ENCODE measurements at places on chromosomes 4 and X. TPM values are rescaled to one million over a fixed set of nuclear protein-coding genes. Genes with fewer than 3 reads are reported as not detected.

GRCh38 chrX:12890467-12890866, 16.0 kb upstream of the TLR8 start:
- peak; percentile 57 for DNase-seq
- peak overlapping the region; percentile 31 for H3K4me3 ChIP-seq
- H3K27me3 ChIP-seq: no peaks in the 10 kb centered on the region
- H3K36me3 ChIP-seq: peaks cover 24% of the 10 kb centered on the region

DNA sequence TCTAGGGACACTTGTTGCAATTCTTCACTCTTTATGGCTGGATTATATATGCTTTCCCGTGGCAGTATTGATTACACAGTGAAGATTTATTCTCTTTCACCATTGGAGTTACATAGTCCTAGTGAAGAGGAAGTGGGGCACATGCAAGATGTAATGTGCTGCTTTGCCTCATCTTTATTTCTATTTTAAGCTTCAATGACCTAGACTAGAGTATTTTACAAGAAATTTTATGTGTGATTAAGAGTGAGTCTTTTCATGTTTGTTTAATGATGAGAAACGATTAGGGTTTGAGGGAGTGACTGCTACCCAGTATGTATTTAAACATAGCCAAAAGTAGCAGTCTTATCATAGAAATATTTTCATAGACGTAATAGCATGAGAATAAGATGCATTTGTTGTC, 30.8 kb downstream of the DIAPH2 start:
- no peak overlapping the region for H3K4me3 ChIP-seq
- no peaks in the 10 kb centered on the region for H3K36me3 ChIP-seq

DNA sequence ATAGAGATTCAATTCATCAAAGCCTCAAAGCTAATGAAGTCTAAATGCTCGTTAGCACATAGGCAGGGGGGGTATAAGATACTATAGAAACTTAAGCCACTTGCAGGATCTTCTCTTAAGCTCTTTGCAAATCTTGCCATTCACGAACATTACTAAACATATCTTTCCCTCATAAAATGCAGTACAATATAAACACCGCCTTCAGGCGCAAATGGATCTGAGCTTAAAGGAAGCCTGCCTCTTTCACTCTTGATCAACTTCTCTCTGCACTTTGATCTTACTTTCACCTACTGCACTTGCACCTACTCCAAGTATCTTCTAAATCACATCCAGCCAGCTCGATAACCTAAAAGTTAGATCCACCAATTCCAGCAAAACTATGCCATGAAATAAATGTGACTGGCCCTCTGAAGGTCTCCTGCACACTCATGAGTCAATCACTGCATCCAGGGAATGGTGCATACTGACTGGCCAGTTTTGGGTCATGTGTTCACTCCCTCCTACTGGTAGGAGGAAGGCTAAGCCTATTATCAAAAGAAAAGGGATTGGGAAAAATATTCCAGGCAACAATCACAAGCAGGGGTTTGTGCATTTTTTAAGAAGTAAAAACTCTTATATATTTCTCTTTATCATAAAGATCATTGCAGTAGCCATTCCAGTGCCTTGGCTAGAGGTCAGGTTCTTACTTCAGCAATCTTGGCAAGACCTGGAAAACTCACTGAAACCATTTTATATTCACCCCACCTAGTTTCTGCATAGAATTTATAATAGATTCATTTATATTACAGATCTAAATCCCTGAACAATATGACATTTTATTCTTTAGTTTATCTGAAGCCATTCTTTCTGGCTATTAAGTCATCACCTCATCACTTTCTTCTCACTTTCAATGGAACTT, 222.0 kb downstream of the PPP3CA start:
- H3K27ac ChIP-seq: no peak overlapping the region
- no peak overlapping the region for H3K4me3 ChIP-seq
- no peaks in the 10 kb centered on the region for H3K27me3 ChIP-seq
- H3K36me3 ChIP-seq: no peaks in the 10 kb centered on the region
- DNase-seq: no peak

GRCh38 chrX:151793886-151794285, 59.3 kb downstream of the CNGA2 start:
- no peak overlapping the region for H3K4me3 ChIP-seq
- H3K36me3 ChIP-seq: no peaks in the 10 kb centered on the region
- H3K4me1 ChIP-seq: no peaks in the 10 kb centered on the region

DNA sequence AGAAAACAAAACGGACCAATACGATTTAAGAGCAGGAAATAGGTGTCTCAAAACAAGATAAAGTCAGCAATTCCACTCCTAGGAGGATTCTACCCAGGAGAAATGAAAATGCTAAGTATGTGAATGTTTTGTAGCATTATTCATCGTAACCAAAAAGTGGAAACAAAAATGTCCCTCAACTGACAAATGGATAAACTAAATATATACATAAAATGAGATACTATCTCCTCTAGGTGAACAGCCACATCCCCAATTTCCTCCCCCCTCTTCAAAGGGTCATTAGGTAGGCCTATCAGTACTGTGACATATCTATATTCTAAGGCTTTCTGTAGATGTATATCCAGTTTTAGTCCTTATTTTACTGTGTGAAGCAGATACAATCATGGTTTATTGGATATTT, 18.0 kb downstream of the DDX3X start:
- no peaks in the 10 kb centered on the region for H3K27me3 ChIP-seq
- peak overlapping the region; percentile 5 for H3K27ac ChIP-seq
- no peaks in the 10 kb centered on the region for H3K4me1 ChIP-seq
- no peak for DNase-seq

GRCh38 chr4:161252520-161253141, 911.2 kb downstream of the FSTL5 start:
- no peak overlapping the region for H3K4me3 ChIP-seq
- H3K36me3 ChIP-seq: no peaks in the 10 kb centered on the region
- H3K27ac ChIP-seq: no peak overlapping the region

GRCh38 chr4:10117359-10118047, 904 bp upstream of the WDR1 start:
- DNase-seq: peak; percentile 80
- no peaks in the 10 kb centered on the region for H3K36me3 ChIP-seq
- H3K27ac ChIP-seq: peak overlapping the region; percentile 98
- peaks cover 44% of the 10 kb centered on the region for H3K4me1 ChIP-seq
- H3K4me3 ChIP-seq: peak overlapping the region; percentile 88
- H3K27me3 ChIP-seq: no peaks in the 10 kb centered on the region

- H3K4me3 ChIP-seq: peak overlapping the region; percentile 7
- no peak overlapping the region for H3K27ac ChIP-seq
- peaks cover 26% of the 10 kb centered on the region for H3K27me3 ChIP-seq
- peaks cover 26% of the 10 kb centered on the region for H3K4me1 ChIP-seq
- DNase-seq: no peak
Measured at GRCh38 chr4:119629142-119629471, 503 bp upstream of the PDE5A start.

DNA sequence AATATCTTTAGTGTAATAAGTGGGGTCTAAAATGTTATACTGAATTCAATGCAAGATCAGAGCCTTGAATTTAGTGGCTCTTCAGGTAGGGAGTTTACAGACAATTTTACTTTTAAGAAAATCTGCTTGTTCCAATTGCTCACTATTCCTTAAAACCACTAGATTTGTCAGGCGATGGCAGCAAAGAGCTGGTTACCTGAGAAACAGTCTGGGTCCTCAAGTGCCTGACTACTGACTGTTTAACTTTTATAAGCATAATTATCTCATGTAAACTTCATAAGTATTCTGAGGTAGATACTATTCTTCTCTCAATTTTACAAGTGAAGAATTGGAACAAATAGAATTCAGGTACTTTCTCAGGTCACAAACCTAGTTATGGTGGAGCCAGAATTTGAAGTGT, 84.3 kb downstream of the RRAGB start:
- no peaks in the 10 kb centered on the region for H3K27me3 ChIP-seq
- H3K4me3 ChIP-seq: no peak overlapping the region
- H3K36me3 ChIP-seq: no peaks in the 10 kb centered on the region
- DNase-seq: peak; percentile 6

The ITIH6 gene
- not detected for total RNA-seq

The OTC gene
- not detected for total RNA-seq

The PRR32 gene
- total RNA-seq: not detected

The GYPB gene
- total RNA-seq: 0.91 TPM

The MTNR1A gene
- total RNA-seq: not detected

All from B cell (primary cell).